Stimulated activated CD4-positive, alpha-beta T cell treated with anti-CD3 and anti-CD28 coated beads, Interleukin-1b, Interleukin-23, amount 100 ng/mL, for 1 hour (primary cell): ENCODE measurements at places on chromosomes 12 and 14.

DNA sequence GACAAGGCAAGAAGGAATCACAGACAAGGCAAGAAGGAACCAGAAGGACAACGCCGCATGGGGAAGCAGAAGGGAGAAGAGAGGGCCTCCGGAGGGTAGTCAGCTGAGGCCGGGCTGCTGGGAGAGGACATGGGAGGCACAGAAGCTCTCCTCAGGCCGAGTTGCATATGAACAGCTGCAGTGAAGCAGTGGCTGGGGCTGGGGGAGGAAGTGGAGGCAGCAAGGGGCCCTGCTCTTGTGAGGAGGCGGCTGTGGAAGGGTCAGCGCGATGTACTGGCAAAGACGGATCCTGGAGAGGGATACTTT is 22.0 kb upstream of the TMEM106C start:
- DNase-seq: no peak

DNA sequence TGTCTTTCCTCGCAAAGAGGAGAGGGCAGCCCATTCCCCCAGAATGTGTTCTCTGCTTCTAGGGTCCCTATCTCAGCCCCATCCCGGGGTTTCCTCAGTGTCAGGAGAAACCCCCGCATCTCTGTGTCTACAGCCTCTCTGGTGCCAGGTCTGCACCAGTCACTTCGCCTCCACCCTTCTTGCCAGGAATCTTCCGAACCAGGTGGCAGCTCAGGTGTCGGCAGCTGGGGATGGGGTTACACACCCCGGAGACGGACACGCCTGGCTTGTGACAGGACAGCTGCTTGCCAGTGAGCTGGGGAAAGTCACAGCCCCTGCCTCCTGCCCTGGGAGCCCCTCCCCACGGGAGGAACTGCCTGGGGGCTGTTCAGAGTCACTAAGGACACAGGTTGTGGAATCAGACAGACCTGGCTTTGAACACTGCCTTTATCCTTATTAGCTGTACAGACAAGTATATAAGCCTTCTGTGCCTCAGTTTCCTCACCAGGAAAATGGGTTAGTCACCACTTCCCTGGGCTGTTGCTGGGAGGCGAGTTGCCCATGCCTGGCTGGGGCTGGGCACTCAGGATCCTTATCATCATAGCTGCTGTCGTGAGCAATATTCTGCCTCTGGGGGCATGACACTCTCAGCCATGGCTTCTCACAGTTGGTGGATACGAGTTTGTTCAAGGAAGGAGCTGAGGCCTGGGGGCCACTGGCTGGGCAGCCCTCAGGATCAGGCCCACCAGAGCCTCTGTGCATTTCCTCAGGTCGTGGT is 10.8 kb downstream of the HIP1R start:
- no peak for DNase-seq

GRCh38 chr12:62655666-62656151 is 189.1 kb downstream of the MON2 start:
- no peak for DNase-seq

DNA sequence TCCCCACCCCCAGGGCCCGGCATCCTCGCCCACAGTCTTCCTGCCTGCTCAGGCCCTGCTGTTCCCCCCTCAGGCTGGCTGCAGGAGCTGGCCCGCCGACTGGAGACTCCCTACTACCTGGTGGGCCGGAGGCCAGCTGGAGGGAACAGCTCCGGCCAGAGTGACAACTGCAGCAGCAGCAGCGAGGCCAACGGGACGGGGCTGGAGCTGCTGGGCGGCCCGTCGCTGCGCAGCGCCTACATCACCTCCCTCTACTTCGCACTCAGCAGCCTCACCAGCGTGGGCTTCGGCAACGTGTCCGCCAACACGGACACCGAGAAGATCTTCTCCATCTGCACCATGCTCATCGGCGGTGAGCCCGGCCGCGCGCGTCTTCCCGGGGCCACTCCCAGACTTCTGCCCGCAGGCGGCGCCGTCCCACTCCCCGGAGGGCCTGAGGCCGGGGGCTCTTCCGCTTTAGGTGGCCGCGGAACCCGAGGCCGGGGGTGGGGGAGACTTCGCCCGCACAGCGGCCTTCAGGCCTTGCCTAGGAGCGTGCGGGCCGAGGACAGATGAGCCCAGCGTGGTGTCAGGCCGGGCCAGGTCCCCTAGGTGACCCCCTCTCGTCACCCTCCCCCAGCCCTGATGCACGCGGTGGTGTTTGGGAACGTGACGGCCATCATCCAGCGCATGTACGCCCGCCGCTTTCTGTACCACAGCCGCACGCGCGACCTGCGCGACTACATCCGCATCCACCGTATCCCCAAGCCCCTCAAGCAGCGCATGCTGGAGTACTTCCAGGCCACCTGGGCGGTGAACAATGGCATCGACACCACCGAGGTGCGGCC is 10.2 kb downstream of the KCNH3 start:
- DNase-seq: no peak

GRCh38 chr14:55816225-55816624 is 236.2 kb downstream of the KTN1 start:
- no peak for DNase-seq

DNA sequence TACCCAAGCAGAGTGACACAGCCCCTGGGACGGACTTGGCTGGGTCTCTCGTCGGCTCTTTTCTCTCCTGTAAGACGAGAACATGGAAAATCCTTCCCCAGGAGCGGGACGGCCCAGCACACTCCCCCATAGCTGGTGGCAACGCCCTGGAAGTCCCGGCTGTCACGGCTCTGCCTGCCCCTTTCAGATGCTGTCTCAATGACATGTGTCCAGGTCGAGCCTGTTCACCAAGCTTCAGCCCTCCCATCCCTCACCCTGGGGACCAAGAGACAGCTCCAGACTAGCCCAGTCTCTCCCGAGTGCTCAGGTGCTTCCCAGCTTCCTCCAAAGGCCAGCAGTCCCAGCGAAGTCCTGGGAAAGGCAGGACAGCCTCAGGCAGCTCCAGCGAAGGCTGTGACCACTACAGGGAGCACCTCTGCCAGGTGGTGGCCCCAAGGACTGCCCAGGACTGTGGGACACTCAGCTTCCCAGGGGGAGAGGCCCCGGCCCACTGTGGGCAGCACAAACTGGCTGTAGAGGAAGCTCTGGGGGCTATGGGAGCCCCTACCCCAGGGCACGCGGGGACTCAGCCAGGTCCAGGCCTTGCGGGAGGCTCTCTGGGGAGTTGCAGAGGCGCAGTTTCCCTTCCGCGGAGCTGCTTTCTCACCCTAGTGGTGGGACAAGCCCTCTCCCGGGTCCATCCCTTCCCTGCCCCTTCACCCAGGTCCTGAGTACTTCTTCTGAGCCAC is 33.6 kb downstream of the TNFAIP2 start:
- DNase-seq: no peak
